ENCODE measurements at places on chromosomes 3 and 15.
A peak's percentile ranks its signal among the peaks of the same experiment; 100 is the strongest.

DNA sequence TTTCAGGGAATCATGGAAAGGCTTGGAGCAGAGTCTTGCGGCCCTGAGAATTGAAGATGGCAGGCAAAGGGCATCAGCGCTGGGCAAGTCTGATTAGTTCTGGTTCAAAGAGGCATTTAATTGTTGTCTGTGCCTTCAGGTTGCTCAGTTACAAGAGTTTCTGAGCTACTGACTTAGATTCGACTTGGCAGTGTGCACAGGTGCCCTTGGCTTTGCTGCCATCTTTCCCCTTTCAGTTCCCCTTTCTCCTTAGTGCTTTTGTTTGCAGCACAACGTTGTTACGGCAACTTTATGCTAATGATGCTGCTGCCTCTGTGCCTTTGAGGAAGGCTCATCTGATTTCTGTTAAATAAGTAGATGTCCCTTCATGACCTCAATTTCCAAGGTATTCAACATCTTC, 12.5 kb downstream of the P2RY14 start:
- DNase-seq: peak; percentile 16

- peak; percentile 86 for DNase-seq
Measured at GRCh38 chr3:33113772-33114621, at the start of gene CRTAP. CRTAP (plus strand) TSS chr3:33114014; CDS start chr3:33114078, 64 bp downstream.

DNA sequence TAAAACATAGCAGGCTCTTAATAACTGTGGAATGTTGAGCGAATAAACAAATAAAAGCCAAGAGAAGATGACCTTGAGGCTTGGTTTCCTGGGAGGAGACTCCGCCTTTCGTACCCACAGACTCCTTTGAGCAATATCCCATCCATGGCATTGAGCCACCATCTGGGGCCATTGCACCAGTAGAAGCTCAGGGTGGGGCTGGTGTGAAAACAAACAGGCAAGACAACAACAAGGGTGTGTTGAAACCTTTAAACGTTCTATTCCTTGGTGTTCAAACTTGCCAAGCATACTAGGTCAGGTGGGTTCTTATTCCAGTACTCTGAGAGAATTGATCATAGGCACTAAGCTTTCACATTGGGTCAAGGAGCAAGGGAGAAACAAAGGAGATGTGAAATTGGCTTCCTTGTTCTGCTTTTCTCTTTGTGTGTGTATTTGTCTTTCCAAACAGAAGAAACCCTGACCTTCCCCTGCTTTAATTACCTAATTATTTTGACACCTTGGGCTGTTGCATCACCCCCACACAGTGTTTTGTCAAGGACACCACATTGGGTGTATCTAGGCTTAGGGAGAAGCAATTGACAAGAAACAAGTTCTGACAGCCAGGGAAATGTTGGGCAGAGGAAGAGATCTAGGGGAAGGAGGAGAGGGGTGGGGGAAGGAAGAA, 105.1 kb upstream of the BCL6 start:
- DNase-seq: no peak

DNA sequence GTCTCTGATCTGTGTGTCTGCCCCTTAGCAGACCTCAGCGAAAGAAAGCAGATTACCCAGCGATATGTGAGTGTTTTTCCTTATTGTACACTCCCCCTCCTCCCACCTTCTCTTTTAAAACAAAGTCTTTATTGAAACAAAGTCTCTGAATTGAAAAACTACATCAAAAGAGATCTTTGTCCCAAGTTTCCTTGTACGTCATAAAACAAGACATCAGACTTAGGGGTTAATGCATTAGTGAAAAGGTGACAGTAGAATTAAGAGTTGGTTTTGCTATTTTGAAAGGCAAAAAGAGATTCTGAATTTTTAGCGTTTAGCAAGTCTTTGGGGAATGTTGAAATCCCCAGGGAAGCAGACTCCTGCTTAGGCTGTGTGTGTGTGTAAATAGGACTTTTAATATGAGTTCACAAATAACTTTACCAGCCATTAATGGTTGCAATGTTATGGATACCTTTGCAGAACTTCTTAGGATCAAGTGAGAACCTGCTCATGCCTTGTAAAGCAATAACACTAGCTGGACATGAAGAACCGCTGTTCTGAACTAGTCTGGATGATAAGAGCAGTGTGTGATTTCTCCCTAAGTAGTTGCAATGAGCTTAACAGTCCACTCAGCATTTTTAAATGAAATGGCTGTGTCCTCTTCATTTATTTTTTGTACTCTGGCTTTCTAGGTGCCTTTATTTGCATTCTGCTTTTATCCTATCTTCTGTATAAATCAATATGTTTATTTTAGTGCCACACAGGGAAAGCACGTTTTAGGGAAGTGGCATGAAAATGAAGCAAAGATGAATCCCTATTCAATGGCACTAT, 136.6 kb downstream of the MCTP2 start:
- DNase-seq: no peak

GRCh38 chr3:186213946-186214345, 105.1 kb upstream of the ETV5 start:
- DNase-seq: no peak

- no peak for DNase-seq
Measured at GRCh38 chr3:128824132-128824850, 55.1 kb upstream of the ACAD9 start.

GRCh38 chr15:100614336-100614735, 11.9 kb downstream of the ASB7 start:
- DNase-seq: no peak

- no peak for DNase-seq
Measured at GRCh38 chr3:158830391-158830790, 28.5 kb downstream of the MFSD1 start.

DNA sequence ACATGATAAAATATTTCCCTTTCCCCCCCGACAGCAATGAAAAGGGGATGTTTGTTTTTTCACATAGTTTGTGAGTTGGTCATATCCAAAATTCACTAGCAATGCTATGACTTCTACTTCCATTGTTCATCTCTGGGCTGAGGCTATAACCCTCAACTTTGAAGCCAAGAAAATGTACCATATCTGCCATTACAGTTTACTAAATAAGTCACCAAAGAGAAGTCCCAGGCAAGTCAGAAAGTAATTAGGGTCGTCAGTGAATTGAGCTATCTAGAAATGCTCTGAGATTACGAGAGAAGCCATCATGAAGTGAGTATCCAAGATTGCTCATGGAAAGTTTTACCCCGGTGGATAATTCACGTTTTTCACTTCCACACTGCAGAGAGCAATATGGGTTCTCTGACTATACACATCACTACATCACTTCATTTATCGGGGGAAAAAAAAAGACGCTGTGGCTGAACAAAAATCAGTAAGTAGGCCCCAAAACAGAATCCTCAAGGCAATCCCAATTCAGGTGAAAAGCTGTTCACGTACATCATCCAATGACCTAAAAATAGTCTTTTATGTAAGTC, 1.4 kb downstream of the PEAK1 start:
- no peak for DNase-seq

GRCh38 chr15:38208206-38208605, 44.4 kb upstream of the SPRED1 start:
- DNase-seq: no peak
